ENCODE measurements at places on chromosomes 3 and 15.

DNA sequence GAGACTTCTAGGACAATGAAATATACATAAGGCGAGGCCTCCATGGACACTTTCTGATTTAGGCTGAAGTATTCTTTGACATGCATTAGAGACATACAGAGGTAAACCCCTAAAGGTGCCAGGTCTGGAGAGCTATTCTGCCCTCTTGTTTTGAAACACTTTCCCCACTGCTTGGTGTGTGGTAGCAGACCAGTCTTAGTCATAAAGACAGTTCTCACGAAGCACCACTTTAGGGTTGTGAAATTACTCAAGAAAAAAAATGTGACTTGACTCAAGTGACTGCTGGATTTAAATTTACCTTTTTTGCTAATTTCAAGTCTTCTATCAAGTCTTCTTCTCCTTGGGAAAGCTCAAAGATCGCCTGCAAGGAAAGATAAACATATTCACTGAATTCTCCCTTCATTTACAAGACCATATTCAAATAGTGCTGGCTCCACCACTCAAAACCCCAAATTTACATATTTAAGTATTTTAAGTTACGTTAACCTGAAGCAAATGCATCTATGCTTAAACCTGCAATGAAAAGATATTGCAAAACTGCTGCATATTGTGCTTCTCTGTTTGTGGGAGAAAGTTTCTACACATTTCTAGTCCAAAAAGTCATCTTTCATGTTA lies 48.4 kb downstream of the ARHGEF3 start:
- DNase-seq = no peak

DNA sequence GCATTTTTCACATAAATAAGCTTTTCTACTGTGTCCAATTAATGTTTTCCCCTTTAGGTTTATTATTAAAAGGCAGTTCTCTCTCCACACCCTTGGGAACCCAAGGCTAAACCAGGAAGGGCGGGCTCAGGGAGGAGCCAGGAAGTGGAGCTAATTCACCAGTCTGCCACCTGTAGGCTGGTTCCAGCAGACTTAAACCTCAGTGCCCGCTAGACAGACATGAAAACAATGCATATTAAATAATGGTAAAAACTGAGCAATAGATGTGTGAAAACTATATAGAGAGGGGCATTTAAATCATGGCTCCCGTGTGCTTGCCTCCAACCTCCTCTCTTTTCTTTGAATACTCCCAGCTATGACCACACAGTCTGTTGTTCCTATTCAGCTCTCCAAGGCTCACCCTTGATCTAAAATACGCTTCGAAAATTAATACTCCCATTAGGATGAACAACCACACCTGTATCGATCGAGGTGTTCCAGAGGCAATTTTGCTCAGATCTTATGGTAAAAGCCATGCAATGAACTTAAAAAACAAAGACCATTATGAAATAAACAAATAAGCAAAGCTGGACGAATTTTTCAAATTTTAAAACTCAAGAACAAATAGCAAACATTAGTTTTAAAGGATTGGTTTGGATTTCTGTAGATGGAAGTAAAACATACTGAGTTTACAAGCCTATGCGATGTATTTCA lies 253.3 kb downstream of the TJP1 start:
- DNase-seq = no peak

GRCh38 chr3:47404955-47405790 lies 24.4 kb downstream of the PTPN23 start:
- DNase-seq = no peak

DNA sequence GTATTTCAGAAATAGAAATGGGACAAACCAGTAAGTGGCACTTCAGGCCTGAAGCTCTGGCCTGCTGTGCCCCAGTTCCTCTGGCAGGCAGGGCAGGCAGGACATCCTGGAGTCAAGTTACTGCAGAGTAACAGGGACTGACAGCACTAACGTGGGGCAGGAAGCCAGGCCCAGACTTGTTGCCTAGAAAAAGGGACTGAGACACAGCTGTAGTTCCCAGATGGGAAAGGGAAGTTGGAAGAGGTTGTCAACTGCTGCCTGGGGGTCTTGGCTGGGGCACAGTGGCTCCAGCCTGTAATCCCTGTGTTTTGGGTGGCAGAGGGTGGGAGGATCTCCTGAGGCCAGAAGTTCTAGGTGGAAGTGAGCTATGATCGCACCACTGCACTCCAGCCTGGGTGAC lies 171.9 kb downstream of the FMN1 start:
- DNase-seq = no peak

DNA sequence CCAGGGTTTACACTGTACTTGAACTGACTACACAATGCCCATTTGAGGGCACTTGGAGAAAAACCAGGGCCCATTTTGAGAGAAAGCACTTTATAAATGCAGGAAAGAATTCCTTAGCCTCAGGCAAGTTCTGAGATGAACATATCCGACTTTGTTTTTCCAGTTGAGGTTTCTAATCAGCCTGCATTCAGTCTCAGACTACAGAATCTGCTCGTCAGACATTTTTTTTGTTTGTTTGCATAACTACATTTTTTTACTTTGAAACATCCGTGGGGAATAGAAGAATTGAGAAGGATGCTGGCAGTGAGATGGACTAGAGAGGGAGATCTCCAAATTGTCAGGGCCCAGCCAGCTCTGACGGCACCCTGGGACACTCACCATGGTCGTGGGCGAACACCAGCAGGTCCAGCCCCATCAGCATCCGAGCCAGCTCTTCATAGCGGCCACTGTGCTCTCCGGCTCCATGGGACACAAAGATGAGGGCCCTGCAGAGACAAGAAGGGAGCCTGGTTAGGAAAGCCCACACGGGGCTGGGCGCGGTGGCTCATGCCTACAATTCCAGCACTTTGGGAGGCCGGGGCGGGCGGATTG lies 40.8 kb downstream of the MGLL start:
- no peak for DNase-seq

GRCh38 chr3:124059580-124059979 lies 67.7 kb upstream of the ROPN1 start:
- DNase-seq = no peak

GRCh38 chr3:142296507-142296906 lies 71.1 kb upstream of the GK5 start:
- no peak for DNase-seq

DNA sequence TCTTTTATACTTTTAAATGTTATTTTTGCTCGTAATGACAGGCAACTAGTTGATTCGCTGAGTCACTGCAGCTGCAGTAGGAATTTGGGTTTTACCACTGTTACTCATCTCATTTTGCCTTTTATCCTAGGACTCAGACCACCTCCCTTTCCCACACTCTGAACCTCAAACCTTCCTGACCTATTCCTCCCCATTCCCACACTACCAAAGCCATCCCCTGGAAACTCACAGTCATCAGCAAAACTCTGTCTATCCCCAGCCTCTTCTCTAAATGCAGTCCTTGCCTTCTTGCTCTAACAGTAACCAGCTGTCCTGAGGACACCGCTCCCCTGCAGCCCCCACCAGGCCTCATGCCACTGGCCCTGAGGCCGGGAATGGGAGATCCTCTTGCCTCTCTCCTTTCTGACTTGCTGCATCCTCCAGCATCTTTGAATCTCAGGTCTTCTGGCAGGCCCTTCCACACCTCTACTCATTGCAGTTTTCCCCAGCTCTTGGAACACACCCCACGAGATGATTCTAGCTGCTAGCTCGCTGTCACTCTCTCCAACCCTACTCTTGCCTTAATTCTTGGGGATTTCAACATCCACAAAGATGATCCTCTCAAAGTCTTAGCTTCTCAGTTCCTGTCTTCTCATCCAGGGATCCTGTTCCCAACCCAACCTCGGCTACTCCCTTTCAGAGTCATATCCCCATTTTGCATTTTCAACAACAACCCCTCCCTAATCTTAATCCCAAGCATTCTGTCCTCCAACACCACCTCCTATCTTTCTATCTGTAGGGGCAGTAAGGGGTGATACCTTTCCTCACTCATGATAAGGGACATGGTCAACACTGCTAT lies 55.9 kb upstream of the C3orf80 start:
- DNase-seq = no peak

Data from NAMALWA (cell line).